ENCODE measurements at places on chromosomes 4 and X.
A peak's percentile ranks its signal among the peaks of the same experiment; 100 is the strongest.

DNA sequence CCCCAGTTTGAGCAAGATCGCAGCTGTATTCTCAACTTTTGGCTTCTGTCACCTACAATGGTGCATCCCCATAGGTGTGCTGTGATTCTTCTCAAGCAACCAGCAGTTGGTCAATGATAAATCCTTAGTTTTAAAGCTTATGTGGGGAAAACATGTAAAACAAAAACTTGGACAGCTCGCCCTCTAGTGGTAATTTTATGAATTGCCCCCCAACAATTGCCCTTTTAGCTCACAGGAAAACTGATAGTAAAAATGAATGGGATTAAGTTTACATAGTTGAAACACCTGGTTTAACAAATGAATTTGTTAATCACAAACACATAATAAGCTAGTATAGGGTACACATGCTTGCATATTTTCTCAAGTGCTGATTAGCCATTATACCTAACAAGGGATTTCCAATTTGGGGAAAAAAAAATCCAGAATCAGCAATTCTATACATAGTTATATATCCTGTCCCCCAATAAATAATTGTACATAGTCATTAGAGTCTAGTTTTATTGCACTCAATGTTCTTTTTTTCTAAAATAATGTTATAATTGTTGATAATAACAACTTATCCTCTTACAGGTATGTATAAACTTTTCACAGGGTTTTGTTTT is 30.1 kb downstream of the TEX13A start:
- peak; percentile 81 for DNase-seq

- DNase-seq, result no peak
Observed at GRCh38 chr4:67396008-67396407, 149.3 kb downstream of the CENPC start.

- DNase-seq, result peak; percentile 53
Observed at GRCh38 chr4:145732001-145732815, 52.3 kb downstream of the C4orf51 start.

DNA sequence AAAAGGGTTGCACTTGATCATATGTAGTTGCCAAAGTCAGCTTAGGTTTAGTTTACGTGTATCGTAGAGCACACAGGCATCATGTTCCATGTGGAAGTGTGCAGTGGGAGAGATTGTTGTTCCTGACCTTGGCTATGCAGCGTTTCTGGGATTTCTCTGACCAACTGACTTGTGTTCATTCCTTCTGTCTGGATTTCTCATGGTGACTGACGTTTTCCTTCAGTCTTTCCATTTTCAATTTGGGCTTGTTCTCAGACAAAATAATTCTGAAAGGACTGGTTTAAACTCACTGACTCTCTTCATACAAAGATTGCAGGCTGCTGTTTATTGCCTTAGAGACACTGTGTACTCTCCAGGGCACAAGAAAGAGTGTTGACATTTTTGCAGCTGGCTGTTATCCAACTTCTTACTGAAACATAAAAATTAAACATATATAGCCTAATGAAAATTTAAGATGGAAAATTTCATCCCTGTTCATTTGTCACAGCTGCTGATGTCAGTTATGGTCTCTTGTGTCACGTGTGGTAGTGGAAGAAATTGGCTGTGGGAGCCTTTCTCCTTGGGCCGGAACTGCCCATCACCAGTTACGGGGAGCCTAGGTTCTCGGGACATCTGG is 95.4 kb downstream of the TNIP2 start:
- DNase-seq, result peak; percentile 6

DNA sequence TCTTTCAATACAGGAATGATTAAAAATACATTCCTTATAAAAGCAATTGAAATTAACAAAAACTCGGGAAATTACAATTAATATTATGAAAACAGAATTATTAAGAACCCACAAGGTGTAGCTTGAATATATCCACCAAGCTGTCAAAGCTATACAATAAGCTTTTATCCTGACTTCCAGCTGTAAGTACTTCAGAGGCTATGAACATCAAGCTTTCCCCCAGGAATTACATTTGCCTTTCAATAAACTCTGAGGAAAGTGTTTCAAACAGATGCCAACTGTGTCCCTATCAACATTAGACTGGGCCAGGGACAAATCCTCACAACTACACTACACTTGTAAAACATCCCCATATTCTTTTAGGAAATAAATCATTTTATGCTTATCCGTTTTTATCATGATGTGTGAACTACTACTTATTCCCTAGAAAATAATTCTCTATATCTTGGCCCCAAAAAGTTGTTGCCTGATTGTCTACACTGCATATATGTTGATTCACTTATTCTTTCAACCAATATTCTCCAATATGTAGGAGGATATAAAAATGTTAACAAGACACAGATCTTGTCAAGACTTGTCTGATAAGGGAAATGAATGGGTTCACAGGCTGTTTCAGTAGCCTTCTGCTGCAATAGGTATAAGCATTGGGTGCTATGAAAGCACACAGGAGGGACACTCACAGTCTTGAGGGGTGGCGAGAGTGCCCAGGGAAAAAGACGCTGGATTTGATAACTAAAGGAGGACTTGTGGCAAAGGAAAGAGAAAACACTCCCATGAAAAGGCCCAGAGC is 494.1 kb downstream of the CENPC start:
- DNase-seq, result no peak

- DNase-seq, result no peak
Observed at GRCh38 chr4:163595580-163595979, 101.1 kb downstream of the TMA16 start.

GRCh38 chr4:185932491-185932890 is 120.5 kb upstream of the SORBS2 start:
- DNase-seq, result no peak

- DNase-seq, result no peak
Observed at GRCh38 chrX:116292183-116292582, 121.6 kb downstream of the AGTR2 start.

GRCh38 chr4:8648816-8649630 is 56.5 kb downstream of the CPZ start:
- DNase-seq, result no peak

GRCh38 chr4:119337010-119337409 is 15.1 kb upstream of the FABP2 start:
- no peak for DNase-seq

DNA sequence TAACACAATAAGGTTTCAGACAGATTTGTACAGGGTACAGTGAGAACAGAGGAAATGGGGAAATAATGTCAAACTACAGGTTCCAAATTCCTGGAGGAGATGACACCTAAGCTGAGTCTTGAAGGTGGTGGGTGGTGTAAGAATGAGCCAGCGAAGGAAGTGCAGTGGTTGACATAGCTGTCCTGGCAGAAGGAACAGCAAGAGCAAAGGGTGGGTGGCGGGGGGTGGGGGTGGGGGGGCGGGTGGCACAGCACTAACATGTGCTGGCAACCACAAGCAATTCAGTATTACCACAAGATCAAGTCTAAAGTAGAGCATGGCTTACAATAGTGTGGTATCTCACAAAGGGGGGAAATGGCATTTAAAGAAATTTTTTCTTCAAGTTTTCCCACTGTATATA is 13.1 kb upstream of the G3BP2 start:
- DNase-seq, result no peak

DNA sequence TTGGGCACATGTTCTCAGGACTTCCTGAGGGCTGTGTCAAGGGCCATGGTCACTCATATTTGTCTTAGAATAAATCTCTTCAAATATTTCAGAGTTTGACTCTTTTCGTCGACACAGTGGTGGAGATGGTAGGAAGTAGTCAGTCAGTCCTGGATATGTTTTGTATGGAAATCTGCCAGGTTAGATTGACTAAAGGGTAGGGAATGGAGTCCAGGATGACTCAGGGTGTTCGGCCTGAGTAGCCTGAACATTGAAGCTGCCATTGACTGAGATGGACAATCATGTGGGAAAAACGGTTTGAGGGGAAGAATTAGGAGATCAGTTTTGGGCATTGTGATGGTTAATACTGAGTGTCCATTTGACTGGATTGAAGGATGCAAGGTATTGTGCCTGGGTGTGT is 177.1 kb upstream of the CENPE start:
- DNase-seq, result no peak

GRCh38 chrX:19514791-19515614 is at the start of gene MAP3K15:
MAP3K15 (minus strand) TSS chrX:19515508; CDS start chrX:19515261, 247 bp downstream.
- DNase-seq, result peak; percentile 22
